ENCODE measurements at places on chromosomes 7 and 10.

GRCh38 chr7:128915271-128915819 lies 4.8 kb upstream of the KCP start:
- DNase-seq = no peak

DNA sequence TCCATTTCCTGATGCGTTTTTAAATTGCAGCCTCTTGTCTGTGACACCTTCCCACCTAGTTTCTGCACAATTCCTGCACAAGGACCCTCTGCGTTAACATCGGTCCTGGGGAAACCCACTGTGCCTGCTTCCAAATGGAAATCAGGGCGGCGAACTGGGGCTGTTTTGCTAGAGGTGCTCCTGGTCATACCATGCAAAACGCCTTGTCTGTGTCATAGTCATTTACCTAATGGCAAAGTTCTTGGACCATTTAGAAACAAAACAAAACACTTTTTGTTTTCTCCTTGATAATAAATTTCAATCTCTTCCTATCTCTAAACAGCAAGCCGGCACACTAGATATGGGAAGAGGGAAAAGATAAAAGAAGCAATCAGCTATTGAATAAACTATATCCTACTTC lies 206.9 kb upstream of the KLF14 start:
- DNase-seq = no peak

DNA sequence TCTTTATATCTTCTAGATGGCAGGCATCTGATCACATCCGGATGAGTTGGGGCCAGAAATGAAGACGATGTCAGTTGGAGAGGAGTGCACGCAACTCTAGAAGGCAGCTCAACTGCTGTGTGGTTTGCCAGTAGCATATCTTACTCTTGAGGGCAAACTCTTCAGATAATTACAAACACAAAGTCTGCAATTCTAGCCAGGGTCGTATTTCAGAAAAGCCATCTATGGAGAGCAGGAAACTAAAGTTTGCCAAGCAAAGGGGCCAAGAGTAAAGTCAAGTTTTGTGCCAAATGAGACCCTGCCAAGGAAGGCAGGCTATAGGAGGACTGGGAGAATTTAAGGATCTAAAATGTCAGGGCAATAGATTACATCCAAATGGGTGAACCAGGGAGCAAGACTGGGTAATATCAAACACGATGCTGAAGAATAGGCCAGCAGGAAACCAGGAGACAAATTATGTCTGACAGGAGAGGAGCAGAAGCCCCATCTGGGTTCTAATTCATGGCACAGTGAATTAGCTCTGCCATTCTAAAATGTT lies 312.5 kb upstream of the SEMA3C start:
- DNase-seq = no peak

GRCh38 chr10:6362879-6363278 lies 160.1 kb downstream of the PFKFB3 start:
- no peak for DNase-seq

GRCh38 chr7:134365341-134366054 lies 48.8 kb upstream of the SLC35B4 start:
- no peak for DNase-seq

GRCh38 chr7:99235925-99236324 lies 28.0 kb upstream of the KPNA7 start:
- no peak for DNase-seq

DNA sequence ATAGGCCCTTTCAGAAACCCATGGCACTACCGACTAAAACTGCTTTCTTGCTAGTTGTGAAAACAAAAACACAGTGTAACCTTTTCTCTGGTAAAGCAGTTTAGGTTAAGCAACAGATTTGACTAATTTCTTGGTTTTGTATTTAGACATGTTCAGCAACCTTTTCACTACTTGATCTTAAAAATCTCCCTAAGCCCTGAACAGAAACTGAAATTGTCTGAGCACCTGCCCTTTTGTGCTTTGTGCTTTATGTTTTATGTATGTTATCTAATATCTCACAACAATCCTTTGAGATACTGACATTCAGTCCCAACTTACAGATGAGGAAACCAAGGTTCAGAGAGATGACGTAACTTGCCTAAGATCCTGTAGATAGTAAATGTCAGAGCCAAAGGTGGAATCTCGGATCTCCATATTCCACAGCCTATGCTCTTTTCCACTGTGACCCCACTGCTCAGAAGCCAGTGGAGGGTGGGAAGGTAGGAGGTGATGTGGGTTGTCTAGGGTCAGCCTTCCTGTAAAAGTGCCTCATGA lies 146.6 kb downstream of the LCOR start:
- DNase-seq = no peak

DNA sequence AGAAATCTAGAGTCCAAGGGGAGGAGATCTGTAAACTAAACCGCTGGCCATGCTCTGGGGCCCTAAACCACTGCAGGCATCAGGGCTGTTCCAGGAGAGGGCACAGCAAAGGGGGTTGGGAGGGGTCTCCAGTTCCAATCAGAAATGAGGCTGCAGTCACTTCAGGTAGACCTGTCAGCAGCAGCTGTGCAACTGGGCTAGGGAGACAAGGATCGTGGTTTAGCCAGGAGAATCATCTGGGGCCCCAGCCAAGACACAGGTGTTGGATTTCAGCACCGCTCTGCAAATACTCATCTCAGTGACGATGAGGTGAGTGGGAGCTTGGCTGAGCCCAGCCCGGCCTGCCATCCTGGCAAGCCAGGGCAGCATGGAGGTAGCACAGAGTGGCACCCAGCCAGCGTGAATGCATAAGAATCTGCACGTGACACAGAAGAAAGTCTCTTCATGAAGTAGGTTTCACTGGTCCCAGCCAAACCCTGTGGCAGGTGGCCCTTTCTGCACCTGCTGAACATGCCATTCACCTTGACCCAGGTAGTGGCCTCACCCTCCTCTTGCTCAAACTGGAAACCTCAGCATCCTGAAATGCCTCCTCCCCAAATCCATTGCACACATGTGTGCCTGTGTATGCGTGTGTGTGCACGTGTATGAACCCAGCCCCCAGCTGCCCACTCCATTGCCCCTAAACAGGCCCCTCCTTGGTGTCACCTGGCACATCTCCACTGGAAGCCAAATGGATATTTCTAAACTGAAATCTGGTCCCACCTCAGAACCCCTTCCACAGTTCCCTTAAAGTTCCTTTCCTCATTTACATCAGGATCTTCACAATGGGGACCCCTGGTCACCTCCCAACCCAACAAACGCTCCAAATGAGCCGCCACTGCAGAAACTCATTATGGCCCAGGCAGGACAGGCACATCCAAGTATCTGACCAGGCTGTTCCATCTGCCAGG lies 9.6 kb downstream of the GPRIN2 start:
- DNase-seq = no peak

DNA sequence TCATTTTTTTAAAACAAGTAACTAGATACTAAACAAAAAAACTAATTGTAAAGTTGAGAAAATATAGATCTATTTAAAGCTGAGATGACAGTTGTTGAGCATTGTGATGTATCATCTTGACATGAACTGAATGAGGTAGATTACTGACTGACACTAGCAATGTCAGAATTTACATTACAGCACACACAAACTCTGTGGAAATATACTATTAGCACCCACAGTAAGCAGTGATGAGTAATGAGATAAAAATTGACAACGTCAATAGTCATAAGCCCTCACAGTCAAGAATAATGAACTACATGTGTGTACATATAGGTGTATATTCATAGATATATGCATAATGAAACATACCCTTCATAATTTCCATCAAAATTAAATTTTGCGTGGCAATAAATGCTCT lies 368.4 kb downstream of the TFEC start:
- DNase-seq = no peak

- DNase-seq = no peak
These were observed 444.2 kb upstream of the NPVF start for GRCh38 chr7:25672496-25672895.

- no peak for DNase-seq
These were observed 117.9 kb upstream of the HABP2 start for GRCh38 chr10:113434950-113435349.

DNA sequence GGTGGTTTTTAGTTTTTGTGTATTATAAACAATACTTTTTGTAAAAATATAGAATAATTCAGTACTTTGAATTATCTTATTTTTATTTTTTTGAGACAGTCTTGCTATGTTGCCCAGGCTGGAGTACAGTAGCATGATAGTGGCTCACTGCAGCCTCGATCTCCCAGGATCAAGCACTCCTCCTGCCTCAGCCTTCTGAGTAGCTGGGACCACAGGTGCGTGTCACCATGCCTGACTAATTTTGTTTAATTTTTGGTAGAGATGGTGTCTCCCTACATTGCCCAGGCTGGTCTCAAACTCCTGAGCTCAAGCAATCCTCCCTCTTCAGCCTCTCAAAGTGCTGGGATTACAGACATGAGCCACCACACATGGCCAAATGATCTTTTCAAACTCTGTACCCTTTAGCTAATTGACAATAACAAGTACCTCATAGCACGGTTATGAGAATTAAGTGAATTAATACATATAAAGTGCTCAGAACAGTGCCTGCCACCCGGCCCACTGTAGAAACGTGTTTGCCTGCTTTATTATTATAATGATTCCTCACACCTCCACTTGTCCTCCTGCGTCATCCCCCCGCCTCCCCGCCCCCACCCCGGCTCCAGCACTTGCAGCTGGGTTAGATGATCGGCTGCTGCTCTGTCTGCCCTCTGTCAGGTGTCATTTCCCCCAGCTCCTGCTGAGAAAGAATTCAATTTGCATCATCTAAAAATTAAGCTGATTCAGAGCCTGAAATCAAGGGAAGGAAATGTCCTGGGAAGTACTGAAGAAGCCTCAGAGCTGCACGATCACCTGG lies 53.6 kb upstream of the NRF1 start:
- DNase-seq = no peak

DNA sequence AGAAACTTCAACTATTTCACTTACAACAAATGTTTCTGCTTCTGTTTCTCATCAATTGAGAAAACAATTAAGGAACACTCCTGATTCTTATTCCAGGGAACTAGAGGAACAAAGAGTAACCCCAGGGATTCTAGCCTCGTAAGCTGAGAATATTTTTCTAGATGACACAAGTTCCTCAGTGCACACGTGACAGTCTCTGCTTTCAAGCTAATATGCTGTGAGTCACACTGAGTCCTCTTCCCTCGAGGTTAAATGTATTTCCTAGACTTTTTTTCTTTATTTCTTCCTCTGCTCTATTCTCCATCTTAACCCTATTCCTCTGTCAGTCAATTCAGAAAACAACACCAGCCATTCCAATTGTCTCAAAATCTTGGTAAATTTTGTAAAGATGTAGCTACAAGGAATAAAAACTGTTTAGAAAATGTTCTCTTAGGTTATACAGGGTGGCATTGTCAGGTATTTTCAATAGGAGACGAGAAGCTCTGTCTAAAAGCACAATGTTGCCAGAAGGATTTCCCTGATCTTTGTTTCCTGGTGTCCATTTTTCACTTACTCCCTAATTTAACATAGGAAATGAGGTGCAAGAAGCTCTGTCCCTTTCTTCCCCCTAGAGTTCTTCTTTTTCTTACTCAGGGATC lies 5.8 kb upstream of the C1GALT1 start:
- DNase-seq = no peak

- DNase-seq = no peak
These were observed 12.5 kb upstream of the MNX1 start for GRCh38 chr7:157022681-157023588.

GRCh38 chr7:32943252-32944030 lies 13.8 kb upstream of the FKBP9 start:
- no peak for DNase-seq
